Cortex of kidney (tissue), 1 donor: ENCODE measurements at places on chromosomes 6 and 20.

- DNase-seq: no peak
These were observed 225.5 kb downstream of the SYNDIG1 start for GRCh38 chr20:24694727-24695528.

DNA sequence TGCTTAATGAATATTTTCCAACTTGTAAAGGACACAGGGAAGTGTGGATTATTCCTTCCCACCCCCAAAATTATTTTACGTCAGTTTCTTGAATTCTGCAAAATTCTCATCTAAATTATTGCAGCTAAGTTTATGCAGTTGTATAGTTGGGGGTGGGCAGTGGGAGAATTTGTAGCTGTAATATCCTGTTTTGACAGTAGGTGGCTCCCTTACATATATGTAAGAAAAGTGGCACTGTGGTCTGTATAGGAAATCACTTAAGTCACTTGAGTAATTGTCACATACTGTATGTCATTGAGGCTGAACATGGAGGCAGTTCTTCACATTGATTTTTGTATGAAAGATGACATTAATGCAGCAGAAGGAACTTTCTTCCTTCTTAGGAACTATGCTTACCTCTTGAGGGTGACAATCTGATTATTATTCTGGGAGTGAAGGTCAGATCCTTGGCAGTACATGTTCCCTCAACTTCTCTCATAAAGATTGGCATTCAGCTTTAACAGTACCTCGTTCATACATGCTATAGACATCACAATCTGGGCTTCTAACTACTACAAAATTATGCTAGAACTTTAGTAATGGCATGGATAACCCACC is 14.6 kb upstream of the CFAP206 start:
- no peak for DNase-seq

DNA sequence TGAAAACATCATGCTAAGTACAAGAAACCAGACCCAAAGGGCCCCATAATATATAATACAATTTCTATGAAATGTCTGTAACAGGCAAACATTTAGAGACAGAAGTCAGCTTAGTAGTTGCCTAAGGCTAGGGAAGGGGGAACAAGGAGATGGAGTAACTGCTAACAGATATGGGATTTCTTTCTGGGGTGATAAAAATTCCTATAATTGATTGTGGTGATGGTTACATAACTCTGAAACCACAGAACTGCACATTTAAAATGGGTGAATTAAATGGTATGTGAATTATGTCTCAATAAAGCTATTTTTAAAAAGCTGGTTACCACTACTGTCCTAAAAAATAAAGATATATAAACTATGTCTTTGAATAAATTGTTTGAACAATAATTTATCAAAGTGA is 3.2 kb downstream of the CEP162 start:
- no peak for DNase-seq

- DNase-seq: no peak
These were observed 48.6 kb upstream of the HTR1B start for GRCh38 chr6:77511860-77512259.

- no peak for DNase-seq
These were observed 176.7 kb downstream of the BMP7 start for GRCh38 chr20:57089699-57090144.

DNA sequence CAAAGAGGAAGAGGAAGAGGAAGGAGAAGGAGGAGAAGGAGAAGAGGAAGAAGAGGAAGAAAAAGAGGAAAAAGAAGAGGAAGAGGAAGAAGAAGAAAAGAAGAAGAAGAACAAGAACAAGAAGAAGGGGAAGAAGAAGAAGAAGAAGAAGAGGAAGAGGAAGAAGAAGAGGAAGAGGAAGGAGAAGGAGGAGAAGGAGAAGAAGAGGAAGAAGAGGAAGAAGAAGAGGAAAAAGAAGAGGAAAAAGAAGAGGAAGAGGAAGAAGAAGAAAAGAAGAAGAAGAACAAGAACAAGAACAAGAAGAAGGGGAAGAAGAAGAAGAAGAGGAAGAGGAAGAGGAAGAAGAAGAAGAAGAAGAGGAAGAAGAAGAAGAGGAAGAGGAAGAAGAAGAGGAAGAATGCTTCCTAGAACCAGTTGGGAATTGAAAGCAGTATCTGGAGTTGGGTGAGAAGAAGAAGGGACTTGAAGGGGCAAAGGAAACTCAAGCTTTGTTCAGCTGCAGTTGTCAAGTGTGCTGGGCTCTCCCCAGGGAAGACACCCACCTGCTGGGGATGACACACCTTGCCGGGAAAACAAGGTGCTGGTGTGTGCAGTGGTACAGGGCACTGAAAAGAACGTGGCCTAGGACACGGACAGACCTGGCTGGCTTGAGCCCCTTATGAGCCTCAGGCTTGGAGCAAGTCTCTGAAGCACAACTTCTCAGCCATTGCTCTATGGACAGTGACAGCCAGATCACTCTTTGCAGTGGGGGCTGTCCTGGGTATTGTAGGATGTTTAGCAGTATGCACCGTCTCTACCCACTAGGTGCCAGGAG is 30.1 kb upstream of the ARFGEF2 start:
- DNase-seq: no peak

DNA sequence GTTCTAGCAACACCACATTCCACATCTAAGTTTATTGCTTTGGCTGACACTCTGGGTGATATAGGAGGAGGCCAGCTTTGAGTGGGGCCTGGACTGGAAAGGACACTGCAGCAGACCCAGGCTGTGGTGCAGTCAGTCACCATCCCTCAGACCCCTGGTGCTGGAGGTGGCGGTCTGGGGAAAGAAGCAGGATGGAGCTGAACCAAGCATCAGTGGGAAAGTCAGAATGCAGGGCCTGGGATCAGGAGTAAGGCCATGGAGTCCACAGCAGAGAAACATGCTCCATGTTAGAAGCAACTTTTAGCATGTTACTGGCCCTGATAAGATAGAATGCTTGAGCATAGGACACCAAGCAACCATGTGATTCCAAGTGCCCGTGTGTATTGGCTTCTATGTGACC is 5.9 kb downstream of the HLA-A start:
- DNase-seq: no peak

GRCh38 chr6:16404456-16404855 is 166.1 kb downstream of the GMPR start:
- DNase-seq: no peak

GRCh38 chr20:24648919-24649318 is 179.5 kb downstream of the SYNDIG1 start:
- no peak for DNase-seq

- DNase-seq: no peak
These were observed 75.9 kb upstream of the ENPP5 start for GRCh38 chr6:46246727-46247126.

GRCh38 chr6:117495869-117496268 is 13.4 kb downstream of the DCBLD1 start:
- no peak for DNase-seq

DNA sequence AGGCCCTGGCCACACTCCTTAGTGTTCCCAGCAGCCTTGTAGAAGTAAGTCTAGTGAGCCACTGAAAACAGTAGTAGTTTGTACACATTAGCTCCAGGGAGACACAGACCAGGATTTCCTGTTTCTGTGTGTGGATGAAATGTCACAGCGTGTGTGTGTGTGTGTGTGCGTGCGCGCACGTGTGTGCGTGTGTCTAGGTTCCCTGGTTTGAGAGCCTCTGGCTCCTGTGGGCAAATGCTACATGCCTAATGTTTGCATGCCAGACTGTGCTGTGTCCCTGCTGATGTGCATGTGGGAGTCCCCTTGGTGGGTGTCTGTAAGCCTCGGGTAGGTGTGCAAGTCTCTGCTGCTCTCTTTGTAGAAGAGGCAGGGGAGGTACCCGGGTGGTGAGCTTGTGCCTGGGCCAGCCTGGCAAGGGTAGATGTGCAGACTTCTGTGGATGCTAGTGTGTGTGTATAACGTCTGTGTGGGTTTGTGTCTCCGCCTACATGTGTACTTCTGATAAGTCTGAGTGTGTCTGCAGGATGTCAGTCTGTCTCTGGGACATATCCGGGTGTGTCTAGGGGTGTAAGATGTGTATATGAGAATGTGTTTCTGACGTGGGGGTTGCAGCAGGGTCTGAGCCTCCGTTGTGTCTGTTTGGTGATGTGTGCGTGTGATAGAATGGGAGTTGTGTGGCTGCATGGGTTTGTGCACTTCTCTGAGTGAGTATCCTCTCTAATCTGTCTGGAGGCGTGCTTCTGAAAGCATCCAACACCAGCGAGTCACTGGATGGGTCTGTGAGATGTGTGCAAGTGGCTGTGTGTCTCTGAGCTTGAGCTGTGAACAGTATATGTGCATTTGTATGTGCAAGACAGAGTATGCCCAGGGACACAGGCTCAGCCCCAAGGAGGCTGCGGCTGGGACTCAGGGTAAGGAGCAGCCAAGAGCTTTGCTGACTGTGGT is 19.0 kb upstream of the TLDC2 start:
- DNase-seq: no peak

- no peak for DNase-seq
These were observed 210.9 kb upstream of the TBX18 start for GRCh38 chr6:84975316-84975715.

DNA sequence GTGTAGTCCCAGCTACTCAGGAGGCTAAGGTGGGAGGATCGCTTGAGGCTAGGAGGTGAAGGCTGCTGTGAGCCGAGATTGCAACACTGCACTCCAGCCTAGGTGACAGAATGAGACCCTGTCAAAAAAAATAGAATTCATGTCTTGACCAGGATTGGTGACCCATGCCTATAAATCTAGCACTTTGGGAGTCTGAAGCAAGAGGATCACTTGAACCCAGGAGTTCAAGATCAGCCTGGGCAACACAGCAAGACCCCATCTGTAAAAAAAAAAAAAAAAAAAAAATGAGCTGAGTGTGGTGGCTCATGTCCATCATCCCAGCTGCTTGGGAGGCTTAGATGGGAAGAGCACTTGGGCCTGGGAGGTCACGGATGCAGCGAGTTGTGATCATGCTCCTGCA is 34.3 kb downstream of the GINM1 start:
- DNase-seq: no peak

DNA sequence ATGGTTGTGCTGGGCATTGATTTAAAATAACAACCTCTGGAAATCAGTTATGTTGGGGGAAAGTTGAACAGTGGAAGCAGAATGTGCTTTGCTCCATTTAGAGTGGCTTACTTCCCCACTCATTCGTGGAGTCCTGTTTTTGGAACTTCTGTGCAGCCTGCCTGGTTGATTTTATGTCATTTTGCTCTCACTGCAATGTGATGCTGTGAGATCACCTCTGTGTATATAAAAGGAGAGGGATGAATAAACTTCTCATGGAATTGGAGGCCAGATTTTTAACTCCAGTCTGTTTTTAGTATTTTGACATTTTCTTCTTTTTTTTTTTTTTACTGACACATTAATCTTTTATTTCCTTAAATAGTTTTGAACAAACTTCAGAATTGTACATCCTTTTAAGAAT is 139.0 kb downstream of the FNDC1 start:
- no peak for DNase-seq

GRCh38 chr6:25511376-25511775 is 140.6 kb upstream of the SCGN start:
- DNase-seq: no peak

GRCh38 chr6:148445620-148446019 is 103.0 kb downstream of the SASH1 start:
- DNase-seq: no peak

GRCh38 chr6:107460083-107460631 is 793 bp upstream of the PDSS2 start:
- DNase-seq: no peak

- DNase-seq: no peak
These were observed 7.9 kb downstream of the ZC2HC1B start for GRCh38 chr6:143872201-143872600.

GRCh38 chr20:17320456-17320855 is 93.6 kb downstream of the PCSK2 start:
- DNase-seq: no peak

- no peak for DNase-seq
These were observed 26.8 kb downstream of the C6orf89 start for GRCh38 chr6:36912586-36912985.

DNA sequence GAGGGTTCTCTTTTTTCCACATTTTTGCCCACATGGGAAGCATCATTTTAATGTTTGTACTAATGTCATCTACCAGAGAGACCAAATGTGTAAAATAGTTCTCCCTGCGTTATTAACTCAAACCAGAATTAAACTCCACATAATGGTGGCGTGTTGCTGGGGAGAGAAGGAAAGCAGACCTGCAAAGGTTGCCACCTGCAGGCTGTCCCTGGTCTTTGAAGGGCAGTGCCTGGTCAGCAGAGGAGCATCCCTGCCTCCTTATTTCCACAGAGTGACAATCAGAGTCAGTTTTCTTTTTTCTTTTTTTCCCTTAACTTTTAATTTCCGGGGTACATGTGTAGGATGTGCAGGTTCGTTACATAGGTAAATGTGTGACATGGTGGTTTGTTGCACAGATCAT is 214.5 kb downstream of the TBX18 start:
- DNase-seq: no peak

DNA sequence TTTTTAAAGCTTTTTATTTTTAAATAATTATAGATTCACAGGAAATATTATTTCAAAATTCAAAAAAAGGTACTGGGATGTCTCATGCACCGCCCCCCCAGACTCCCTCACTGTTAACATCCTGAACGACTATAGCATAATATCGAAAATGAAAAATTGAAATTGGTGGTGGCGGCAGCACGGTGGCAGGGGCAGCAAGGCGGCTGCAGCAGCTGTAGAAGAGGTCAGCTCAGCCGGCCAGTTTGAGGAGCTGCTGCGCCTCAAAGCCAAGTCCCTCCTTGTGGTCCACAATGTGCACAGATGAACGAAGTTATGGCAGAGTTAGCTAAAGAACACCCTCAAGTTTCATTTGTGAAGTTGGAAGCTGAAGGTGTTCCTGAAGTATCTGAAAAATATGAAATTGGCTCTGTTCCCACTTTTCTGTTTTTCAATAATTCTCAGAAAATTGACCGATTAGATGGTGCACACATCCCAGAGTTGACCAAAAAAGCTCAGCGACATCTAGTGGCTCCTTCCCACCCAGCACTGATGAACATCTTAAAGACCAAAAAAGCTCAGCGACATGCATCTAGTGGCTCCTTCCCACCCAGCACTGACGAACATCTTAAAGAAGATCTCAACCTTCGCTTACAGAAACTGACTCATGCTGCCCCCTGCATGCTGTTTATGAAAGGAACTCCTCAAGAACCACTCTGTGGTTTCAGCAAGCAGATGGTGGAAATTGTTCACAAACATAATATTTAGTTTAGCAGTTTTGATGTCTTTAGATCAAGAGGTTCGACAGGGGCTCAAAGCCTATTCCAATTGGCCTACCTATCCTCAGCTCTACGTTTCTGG is 100.8 kb downstream of the FAM217A start:
- no peak for DNase-seq

- no peak for DNase-seq
These were observed 44.3 kb upstream of the SYNJ2 start for GRCh38 chr6:157937318-157937717.

GRCh38 chr6:166330612-166331011 is 11.7 kb downstream of the SFT2D1 start:
- DNase-seq: no peak
